ENCODE measurements at places on chromosomes 13 and 19.
A peak's percentile ranks its signal among the peaks of the same experiment; 100 is the strongest.

DNA sequence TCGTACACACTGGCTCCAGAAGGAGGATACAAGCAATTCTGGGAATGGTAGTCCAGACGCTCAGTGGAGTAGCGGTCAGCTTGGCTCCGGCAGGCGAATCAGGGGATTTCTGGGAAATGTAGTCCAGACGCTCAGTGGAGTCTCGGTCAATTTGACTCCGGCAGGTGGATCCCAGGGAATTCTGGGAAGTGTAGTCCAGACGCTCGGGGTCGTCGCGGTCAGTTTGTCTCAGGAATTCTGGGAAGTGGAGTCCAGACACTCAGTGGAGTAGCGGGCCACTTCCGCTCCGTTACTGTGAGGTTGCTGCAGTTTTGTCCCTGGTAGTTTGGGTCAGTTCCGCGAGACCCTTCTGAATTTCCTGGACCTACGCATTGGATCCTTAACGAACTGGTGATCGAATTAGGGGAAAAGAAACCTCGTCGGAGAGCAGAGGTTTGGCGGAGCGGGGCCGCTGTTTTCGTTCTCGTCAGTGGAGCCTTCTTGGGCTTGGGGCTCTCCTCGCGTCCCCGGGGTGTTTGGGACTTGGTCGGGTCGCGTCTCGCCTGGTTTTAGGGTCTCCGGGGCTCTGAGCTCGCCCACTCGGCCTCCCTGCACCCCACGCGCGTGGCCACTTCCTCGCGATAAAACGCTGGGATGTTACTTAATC is at the start of gene ZNF225:
Gene ZNF225, plus strand, starts transcription at position 262 of the 646 bp plus-strand sequence. CDS start 2,429 bp downstream, outside the sequence.
- peak; percentile 93 for DNase-seq

GRCh38 chr19:52170863-52171320 is 529 bp downstream of the ZNF836 start:
- no peak for DNase-seq

DNA sequence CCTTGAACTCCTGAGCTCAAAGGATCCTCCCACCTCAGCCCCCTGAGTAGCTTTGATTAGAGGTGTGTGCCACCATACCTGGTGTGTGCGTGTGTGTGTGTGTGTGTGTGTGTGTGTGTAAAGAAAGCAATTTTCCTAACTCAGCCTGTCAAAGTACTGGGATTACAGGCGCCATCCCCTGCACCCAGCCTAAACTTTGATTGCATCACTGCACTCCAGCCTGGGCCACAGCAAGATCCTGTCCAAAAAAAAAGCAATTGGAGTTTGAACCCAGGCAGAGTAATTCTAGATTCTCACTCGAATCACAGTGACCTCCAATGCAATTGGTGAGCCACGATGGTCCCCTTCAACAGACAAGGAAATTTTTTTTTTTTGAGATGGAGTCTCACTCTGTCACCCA is 29.1 kb downstream of the NLRP12 start:
- DNase-seq = no peak

DNA sequence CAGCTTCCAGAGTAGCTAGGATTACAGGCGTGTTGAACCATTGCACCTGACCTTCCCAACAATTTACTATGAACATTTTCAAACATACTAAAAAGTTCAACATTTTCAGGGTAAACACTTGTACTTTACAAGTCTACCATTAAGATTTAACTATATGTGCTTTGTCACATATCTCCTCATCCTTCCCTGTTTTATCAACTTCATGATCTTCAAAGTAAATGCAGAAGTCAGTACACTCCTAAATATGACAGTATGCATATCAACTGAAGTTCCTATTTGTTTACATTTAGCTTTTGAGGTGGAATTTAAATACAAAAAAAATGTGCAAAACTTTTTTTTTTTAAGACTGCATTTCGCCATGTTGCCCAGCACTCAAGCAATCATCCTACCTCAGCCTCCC is 18.5 kb downstream of the LNX2 start:
- DNase-seq = no peak
